ENCODE measurements at places on chromosomes 7 and 10. TPM values are rescaled to one million over a fixed set of nuclear protein-coding genes. Genes with fewer than 3 reads are reported as not detected.
A peak's percentile ranks its signal among the peaks of the same experiment; 100 is the strongest.

GRCh38 chr10:81108516-81109199, 571.0 kb downstream of the SH2D4B start:
- no peaks in the 10 kb centered on the region for H3K27me3 ChIP-seq
- no peaks in the 10 kb centered on the region for H3K36me3 ChIP-seq
- H3K4me1 ChIP-seq = no peaks in the 10 kb centered on the region
- no peak overlapping the region for H3K4me3 ChIP-seq
- DNase-seq = no peak

The DDIT4 gene
- 394 TPM for total RNA-seq

GRCh38 chr7:124323597-124323996, 290.7 kb upstream of the TMEM229A start:
- no peak overlapping the region for H3K27ac ChIP-seq
- no peaks in the 10 kb centered on the region for H3K27me3 ChIP-seq
- H3K4me3 ChIP-seq = no peak overlapping the region

The ABCB1 gene
- 5.5 TPM for total RNA-seq

- no peaks in the 10 kb centered on the region for H3K4me1 ChIP-seq
- H3K4me3 ChIP-seq = no peak overlapping the region
- no peak overlapping the region for H3K27ac ChIP-seq
- DNase-seq = no peak
- H3K27me3 ChIP-seq = no peaks in the 10 kb centered on the region
- H3K36me3 ChIP-seq = peaks cover 3% of the 10 kb centered on the region
Measured at GRCh38 chr7:151769188-151769821, 107.6 kb downstream of the PRKAG2 start.

The ITPRID1 gene
- not detected for total RNA-seq

- no peaks in the 10 kb centered on the region for H3K36me3 ChIP-seq
- H3K27ac ChIP-seq = no peak overlapping the region
Measured at GRCh38 chr10:60291344-60291930, 98.2 kb downstream of the ANK3 start.

- H3K27me3 ChIP-seq = no peaks in the 10 kb centered on the region
- no peak overlapping the region for H3K27ac ChIP-seq
Measured at GRCh38 chr10:22183771-22184461, 33.9 kb downstream of the EBLN1 start.

GRCh38 chr10:66714741-66715140, 211.1 kb upstream of the LRRTM3 start:
- H3K4me3 ChIP-seq = no peak overlapping the region
- H3K4me1 ChIP-seq = no peaks in the 10 kb centered on the region
- no peaks in the 10 kb centered on the region for H3K36me3 ChIP-seq
- no peaks in the 10 kb centered on the region for H3K27me3 ChIP-seq

GRCh38 chr10:63866747-63867140, 345.5 kb downstream of the REEP3 start:
- DNase-seq = no peak
- peak overlapping the region; percentile 54 for H3K4me3 ChIP-seq
- H3K4me1 ChIP-seq = peaks cover 4% of the 10 kb centered on the region
- H3K27me3 ChIP-seq = no peaks in the 10 kb centered on the region
- H3K36me3 ChIP-seq = no peaks in the 10 kb centered on the region

The PRSS37 gene
- total RNA-seq = not detected

- no peaks in the 10 kb centered on the region for H3K27me3 ChIP-seq
- H3K4me3 ChIP-seq = no peak overlapping the region
- H3K36me3 ChIP-seq = no peaks in the 10 kb centered on the region
- no peaks in the 10 kb centered on the region for H3K4me1 ChIP-seq
- no peak overlapping the region for H3K27ac ChIP-seq
Measured at GRCh38 chr7:41002741-41003610, 699.9 kb downstream of the INHBA start.

DNA sequence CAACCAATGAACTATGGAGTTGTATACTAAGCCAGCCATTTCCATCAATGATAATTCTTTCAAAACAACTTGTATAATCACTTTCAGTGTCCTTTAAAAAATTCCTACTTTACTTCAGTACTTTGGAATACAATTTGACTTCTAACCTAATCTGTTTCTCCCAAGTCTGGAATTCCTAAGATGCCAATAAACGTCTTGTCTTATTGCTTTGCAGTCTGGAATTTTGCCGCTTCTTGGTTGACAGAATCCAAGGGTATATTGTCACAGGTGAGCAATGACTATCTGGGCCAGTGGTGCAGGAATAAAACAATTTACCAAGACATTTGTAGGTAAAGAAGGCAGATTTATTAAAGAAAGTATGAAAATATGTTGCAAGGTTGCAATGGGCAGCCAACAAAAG, 21.8 kb downstream of the RP9 start:
- DNase-seq = no peak
- H3K27ac ChIP-seq = no peak overlapping the region
- no peaks in the 10 kb centered on the region for H3K36me3 ChIP-seq

GRCh38 chr7:159191236-159191635, 46.6 kb upstream of the VIPR2 start:
- H3K27ac ChIP-seq = no peak overlapping the region
- H3K36me3 ChIP-seq = no peaks in the 10 kb centered on the region
- no peaks in the 10 kb centered on the region for H3K4me1 ChIP-seq
- H3K4me3 ChIP-seq = no peak overlapping the region
- DNase-seq = no peak

DNA sequence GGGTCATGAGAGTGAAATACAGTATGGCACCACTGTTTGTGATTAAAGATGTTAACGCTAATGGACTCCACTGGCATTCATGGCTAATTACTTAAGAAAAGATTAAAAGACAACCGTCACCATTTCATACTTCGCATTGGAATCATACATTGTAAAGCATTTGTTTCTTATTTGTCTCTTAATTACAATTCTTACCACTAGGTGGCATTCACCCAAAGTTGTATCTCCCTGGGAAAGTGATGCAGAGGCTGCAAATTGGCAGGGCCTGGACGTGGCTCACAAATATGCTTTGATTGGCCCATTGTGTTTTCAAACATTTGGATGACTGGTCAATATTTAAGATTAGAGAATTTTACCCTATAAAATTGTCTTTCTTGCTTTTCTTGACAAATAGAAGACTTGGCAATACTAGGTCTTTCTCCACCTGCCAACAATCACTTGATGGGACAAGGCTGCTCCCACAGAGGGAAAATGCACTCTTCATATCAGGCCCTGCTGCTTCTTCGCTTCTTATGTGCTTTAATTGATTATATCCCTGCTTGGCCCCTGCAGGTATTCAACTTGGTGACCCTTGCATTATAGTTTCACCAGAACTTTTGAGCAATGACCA, 72.1 kb upstream of the STARD3NL start:
- H3K27ac ChIP-seq = no peak overlapping the region
- H3K4me3 ChIP-seq = no peak overlapping the region
- H3K36me3 ChIP-seq = no peaks in the 10 kb centered on the region
- no peaks in the 10 kb centered on the region for H3K27me3 ChIP-seq

The HMX3 gene
- not detected for total RNA-seq

GRCh38 chr10:133608855-133609254, 17.7 kb downstream of the FRG2B start:
- H3K27ac ChIP-seq = no peak overlapping the region
- no peak overlapping the region for H3K4me3 ChIP-seq
- DNase-seq = no peak
- H3K4me1 ChIP-seq = no peaks in the 10 kb centered on the region

The CADPS2 gene
- 31.8 TPM for total RNA-seq
